ENCODE measurements at places on chromosomes 3 and 15. TPM values are rescaled to one million over a fixed set of nuclear protein-coding genes. Genes with fewer than 3 reads are reported as not detected.

- no peak overlapping the region for H3K27ac ChIP-seq
- H3K27me3 ChIP-seq: no peaks in the 10 kb centered on the region
- H3K4me3 ChIP-seq: no peak overlapping the region
- no peak for DNase-seq
- peaks cover 3% of the 10 kb centered on the region for H3K36me3 ChIP-seq
These were observed 72.1 kb downstream of the ADAM10 start for GRCh38 chr15:58677426-58677825.

DNA sequence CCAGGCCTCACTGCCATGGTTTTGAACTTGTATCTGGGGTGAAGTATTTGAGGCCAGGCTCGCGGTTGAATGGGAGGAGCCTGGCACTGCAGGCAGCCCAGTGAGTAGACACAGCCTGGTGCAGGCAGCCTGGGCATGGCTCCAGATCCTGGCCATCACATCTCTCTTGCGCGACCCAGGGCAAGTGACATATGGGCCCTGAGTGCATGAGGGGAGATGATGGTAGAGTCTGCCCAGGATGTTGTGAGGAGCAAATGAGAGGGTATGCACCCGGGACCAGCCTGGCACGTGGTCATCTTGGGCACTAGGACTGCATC is 103.5 kb downstream of the TBC1D2B start:
- H3K36me3 ChIP-seq: no peaks in the 10 kb centered on the region
- no peaks in the 10 kb centered on the region for H3K27me3 ChIP-seq
- no peaks in the 10 kb centered on the region for H3K4me1 ChIP-seq

GRCh38 chr15:79601405-79602086 is 169.4 kb downstream of the MINAR1 start:
- H3K4me3 ChIP-seq: no peak overlapping the region
- no peak for DNase-seq
- no peaks in the 10 kb centered on the region for H3K36me3 ChIP-seq
- H3K4me1 ChIP-seq: no peaks in the 10 kb centered on the region
- no peaks in the 10 kb centered on the region for H3K27me3 ChIP-seq

DNA sequence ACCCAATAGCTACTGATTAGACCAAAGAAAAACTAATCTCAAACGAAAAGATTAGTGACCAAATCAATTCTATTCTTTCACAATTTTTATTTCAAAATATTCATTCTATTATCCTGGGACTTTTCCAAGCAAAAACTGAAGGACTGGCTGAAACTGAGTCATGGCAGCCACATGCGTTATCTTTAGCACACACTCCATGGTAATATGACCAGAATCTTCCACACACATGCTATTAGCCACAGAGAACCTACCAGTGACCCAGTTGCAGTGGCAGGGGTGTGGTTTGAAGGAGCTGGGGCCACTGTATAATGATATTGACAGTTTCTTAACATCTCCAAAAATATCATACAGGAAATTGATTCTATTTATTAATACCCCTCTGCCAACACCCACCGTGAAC is 154.8 kb upstream of the ABI3BP start:
- H3K27me3 ChIP-seq: no peaks in the 10 kb centered on the region
- no peaks in the 10 kb centered on the region for H3K4me1 ChIP-seq
- H3K36me3 ChIP-seq: no peaks in the 10 kb centered on the region
- DNase-seq: no peak
- no peak overlapping the region for H3K27ac ChIP-seq
- H3K4me3 ChIP-seq: no peak overlapping the region

DNA sequence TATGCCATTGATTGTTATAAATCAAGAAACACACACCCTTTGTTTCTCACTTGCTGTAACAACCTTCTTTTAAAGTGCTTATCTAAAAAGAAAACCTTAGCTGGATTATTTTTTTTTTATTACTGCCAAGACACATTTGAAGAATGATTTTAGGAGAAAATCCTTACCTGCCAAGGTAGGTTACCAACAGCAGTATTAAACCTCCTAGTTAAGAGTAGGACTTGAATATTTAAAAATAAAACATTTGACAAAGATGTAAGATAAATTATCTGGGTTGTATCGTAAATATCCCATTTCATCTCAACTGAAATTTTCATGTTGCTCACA is 192.1 kb downstream of the PDZRN3 start:
- H3K27me3 ChIP-seq: no peaks in the 10 kb centered on the region
- no peaks in the 10 kb centered on the region for H3K36me3 ChIP-seq
- no peak for DNase-seq
- no peak overlapping the region for H3K27ac ChIP-seq

DNA sequence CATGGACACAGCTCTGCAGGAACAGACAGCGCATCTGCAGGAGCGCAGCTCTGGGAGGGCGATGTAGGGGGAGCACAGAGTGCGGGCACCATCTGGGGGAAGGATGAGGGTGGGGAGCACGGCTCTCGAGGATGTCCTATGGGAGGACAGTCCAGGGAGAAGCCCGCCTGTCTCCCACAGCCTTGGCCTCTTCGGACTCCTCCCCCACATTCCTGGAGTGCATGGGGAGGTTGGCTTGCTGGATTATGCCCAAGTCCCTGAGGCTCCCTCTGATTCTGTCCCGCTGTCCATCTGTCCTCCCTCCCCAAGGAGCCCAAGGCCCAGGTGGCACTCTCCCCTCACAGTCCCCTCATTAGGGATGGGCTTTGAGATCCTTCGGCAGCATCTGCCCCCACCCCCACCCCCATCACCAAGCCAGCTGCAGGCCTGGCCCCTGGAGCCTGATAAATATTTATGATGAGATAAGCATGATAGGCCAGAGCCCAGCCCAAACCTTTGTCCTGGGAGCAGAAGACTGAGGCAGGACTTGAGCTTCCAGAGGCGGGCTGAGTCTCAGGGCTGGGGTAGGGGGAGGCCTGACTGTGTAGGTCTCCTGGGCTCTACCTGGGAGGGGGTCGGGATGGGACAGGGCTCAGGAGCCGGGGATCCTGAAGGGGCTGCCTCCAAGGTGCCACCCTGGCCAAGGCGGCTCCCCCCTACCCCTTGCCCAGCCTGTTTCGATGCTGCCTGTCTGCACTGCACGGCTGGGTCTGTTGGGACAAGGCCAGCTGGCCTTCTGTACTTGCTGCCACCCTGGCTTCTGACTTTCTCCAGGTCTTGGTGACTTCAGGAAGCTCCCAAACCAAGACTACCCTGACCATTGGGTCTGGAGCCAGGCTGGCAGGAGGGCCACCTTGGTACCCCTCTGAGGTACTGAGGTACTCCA is 28.6 kb upstream of the SEMA3F start:
- H3K27ac ChIP-seq: no peak overlapping the region
- DNase-seq: peak; percentile 48
- no peak overlapping the region for H3K4me3 ChIP-seq

- no peak for DNase-seq
- H3K4me3 ChIP-seq: no peak overlapping the region
- H3K27ac ChIP-seq: no peak overlapping the region
- H3K36me3 ChIP-seq: no peaks in the 10 kb centered on the region
- no peaks in the 10 kb centered on the region for H3K4me1 ChIP-seq
- H3K27me3 ChIP-seq: no peaks in the 10 kb centered on the region
These were observed 1.1 kb downstream of the HCLS1 start for GRCh38 chr3:121659586-121659985.

DNA sequence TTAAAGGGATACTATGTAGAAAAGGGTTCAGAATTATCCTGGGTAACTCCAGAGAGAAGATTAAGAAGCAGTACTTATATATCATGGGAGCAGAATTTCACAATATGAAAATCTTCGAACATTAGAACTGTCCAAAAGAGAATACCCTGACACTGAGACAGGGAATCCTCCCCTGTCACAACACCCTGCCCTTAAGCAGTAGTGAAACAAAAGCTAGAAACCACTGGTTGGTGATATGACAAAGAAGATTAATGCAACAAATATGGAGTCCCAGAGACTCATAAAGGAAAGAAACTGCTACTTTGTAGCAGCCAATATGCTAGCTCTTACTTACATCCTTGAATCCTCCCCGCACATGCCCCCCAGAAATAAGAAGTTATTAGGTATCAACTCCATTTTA is 18.5 kb downstream of the MIX23 start:
- no peak overlapping the region for H3K27ac ChIP-seq
- DNase-seq: no peak
- peaks cover 8% of the 10 kb centered on the region for H3K36me3 ChIP-seq
- no peak overlapping the region for H3K4me3 ChIP-seq
- no peaks in the 10 kb centered on the region for H3K27me3 ChIP-seq

DNA sequence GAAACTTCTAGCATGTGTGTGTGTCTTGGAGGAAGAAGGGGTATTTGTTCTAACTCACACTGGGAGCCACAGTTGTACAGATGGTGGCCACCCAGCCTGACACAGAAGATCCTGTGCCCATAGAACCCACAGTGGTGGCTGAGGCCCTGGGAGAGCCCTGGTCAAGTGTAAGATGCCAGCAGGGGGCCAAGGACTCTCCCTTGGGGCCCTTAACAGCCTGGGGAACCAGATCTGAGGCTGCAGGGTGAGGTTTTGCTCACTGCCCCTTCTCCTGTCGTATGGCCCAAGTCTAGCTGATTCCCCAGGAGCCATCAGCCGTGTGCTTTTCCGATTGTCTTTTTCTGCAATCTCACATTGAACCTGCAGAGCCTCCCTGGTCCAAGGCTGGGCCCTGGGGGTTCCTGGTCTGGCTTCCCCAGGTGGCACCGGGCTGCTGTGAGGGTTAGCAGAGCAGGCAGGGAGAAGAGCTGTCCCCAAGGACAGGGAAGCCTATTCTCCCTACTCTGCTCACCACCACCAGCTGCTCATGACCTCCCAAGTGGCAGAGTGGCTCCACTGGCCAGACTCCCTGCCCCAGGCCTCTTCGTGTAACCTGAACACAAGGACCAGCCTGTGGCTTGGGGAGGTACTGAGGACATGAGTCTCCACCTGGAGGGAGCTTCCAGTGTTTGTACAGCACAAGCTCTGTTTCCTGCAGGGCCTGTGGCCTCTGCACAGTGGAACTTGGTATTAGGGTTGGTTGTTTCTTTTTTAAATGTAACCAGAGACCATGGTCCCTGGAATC is 51.9 kb downstream of the CA12 start:
- no peak for DNase-seq
- no peaks in the 10 kb centered on the region for H3K36me3 ChIP-seq
- no peak overlapping the region for H3K4me3 ChIP-seq
- H3K27me3 ChIP-seq: no peaks in the 10 kb centered on the region

GRCh38 chr15:101435761-101436160 is 53.7 kb downstream of the PCSK6 start:
- H3K4me1 ChIP-seq: no peaks in the 10 kb centered on the region
- H3K36me3 ChIP-seq: no peaks in the 10 kb centered on the region
- no peaks in the 10 kb centered on the region for H3K27me3 ChIP-seq

DNA sequence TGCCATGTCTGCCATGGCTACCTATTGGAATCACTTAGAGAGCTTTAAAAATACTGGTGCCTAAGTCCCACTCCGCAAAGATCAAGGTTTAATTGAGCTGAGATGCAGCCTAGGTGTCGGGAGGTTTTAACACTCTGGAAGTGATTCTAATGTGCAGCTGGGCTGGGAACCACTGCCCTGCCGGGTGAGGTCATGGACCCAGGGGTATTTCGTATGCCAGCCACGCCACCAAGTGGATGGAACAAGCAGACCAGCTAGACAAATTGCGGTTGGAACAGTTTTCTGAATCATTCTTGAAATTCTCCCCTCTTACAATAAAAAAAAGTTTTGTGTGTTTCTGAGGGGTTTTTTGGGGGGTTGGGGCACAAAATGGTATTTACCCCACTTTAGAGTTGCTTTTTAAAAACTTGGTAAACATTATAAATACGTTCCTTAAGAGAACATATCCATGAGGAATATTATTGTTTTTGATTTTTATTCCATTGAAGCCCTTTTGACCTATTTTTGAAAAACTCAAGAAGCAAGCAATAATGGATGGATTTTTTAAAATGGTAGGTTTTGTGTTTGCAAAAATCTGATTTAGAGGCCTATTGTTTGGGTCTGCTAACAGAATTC is 66.2 kb upstream of the CSTA start:
- H3K27me3 ChIP-seq: no peaks in the 10 kb centered on the region
- no peaks in the 10 kb centered on the region for H3K36me3 ChIP-seq
- peak; percentile 85 for DNase-seq
- no peak overlapping the region for H3K4me3 ChIP-seq

DNA sequence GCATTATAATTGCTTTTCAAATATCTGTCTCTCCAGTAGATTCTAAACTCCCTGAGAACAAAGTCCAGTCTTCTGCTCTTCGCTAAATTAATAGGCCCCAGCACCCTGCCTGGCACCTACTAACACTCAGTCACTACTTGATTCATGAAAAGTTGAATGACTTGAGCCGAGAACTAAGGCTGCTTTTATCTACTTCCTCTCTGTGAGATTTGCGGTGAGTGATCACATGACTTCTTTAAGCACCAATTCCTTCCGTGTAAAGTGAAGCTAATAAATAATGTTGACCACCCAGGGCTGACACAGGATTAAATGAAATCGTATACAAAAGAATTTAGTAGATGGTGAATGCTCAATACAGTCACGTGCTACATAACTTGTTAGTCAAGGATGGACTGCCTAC is 44.6 kb upstream of the PGPEP1L start:
- H3K27me3 ChIP-seq: no peaks in the 10 kb centered on the region
- DNase-seq: no peak
- H3K36me3 ChIP-seq: no peaks in the 10 kb centered on the region
- H3K27ac ChIP-seq: no peak overlapping the region

GRCh38 chr3:124639406-124640237 is 90.6 kb upstream of the UMPS start:
- no peak overlapping the region for H3K27ac ChIP-seq
- peaks cover 3% of the 10 kb centered on the region for H3K4me1 ChIP-seq
- no peaks in the 10 kb centered on the region for H3K27me3 ChIP-seq
- no peaks in the 10 kb centered on the region for H3K36me3 ChIP-seq
- no peak for DNase-seq

DNA sequence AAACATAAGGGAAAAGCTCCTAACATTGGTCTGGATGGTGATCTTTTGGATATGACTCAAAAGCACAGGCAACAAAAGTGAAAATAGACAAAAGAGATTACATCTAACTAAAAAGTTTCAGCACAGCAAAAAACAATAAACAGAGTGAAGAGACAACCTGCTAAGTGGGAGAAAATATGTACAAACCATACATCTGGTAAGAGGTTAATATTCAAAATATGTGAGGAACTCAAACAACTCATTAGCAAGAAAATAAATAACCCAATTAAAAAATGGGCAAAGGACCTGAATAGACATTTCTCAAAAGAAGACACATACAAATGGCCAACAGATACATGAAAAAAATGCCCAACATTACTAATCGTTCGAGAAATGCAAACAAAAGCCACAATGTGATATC is 19.0 kb upstream of the NR1I2 start:
- H3K4me1 ChIP-seq: no peaks in the 10 kb centered on the region
- no peak overlapping the region for H3K27ac ChIP-seq
- no peaks in the 10 kb centered on the region for H3K27me3 ChIP-seq
- no peak overlapping the region for H3K4me3 ChIP-seq
- DNase-seq: no peak
- H3K36me3 ChIP-seq: no peaks in the 10 kb centered on the region

GRCh38 chr3:22244761-22245521 is 493.9 kb upstream of the ZNF385D start:
- DNase-seq: no peak
- no peak overlapping the region for H3K27ac ChIP-seq
- no peaks in the 10 kb centered on the region for H3K4me1 ChIP-seq
- no peak overlapping the region for H3K4me3 ChIP-seq
- no peaks in the 10 kb centered on the region for H3K27me3 ChIP-seq

Gene DUOXA2
- total RNA-seq: not detected

Gene FHIT
- 3.2 TPM for total RNA-seq

Gene ZNF385D
- total RNA-seq: 1.9 TPM

Gene TMEM42
- 17.7 TPM for total RNA-seq

Gene NDUFB4
- total RNA-seq: 172 TPM

Gene PDE8A
- 9.0 TPM for total RNA-seq

Gene STX19
- 0.31 TPM for total RNA-seq

Gene CHRM5
- total RNA-seq: not detected

Gene C3orf20
- total RNA-seq: not detected

Gene RTP4
- total RNA-seq: not detected

Gene RTP3
- total RNA-seq: not detected

Gene HRG
- not detected for total RNA-seq
